ENCODE measurements at places on chromosomes 6 and 20.

GRCh38 chr6:151136141-151136755 lies 103.5 kb upstream of the AKAP12 start:
- DNase-seq: no peak

DNA sequence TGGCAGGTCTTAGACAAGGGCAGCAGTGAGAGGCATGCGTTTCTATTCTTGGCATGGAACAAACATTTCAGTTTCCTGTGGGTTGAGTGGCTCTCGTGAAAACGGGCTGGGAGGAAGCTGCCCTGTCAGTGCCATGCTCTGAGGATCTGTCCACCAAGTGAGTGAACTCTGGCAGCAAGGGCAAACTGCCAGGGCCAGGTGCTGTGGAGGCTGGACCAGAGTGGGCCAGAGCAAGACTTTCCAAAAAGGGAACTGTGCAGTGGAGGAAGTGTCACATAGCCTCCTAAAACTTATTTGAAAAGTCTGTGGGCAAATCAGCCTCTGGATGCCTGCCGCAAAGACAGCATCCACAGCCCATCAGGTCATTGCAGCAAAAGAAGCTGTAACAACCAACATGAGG lies 44.2 kb upstream of the TAB2 start:
- no peak for DNase-seq

- DNase-seq: no peak
Measured at GRCh38 chr6:38935051-38935450, 113.5 kb upstream of the GLP1R start.

DNA sequence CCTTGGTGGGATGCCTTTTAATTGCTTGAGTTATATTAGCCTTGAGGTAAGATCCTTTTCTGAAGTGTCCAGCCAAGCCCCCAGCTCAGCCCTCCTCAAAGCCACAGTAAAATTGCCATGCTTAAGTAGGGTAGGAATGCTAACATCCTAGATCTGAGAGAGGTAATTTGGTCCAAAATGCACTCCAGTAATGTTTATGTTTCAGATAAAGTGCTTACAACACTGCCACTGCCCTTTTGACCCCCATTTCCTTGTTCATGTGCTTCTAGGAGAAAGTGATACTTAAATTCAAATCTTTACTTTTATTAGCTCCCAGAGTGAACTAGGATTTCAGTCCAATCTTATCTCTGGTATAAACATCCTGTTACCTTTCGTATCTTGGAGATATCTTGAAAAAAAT lies 318.0 kb downstream of the BMP2 start:
- no peak for DNase-seq

DNA sequence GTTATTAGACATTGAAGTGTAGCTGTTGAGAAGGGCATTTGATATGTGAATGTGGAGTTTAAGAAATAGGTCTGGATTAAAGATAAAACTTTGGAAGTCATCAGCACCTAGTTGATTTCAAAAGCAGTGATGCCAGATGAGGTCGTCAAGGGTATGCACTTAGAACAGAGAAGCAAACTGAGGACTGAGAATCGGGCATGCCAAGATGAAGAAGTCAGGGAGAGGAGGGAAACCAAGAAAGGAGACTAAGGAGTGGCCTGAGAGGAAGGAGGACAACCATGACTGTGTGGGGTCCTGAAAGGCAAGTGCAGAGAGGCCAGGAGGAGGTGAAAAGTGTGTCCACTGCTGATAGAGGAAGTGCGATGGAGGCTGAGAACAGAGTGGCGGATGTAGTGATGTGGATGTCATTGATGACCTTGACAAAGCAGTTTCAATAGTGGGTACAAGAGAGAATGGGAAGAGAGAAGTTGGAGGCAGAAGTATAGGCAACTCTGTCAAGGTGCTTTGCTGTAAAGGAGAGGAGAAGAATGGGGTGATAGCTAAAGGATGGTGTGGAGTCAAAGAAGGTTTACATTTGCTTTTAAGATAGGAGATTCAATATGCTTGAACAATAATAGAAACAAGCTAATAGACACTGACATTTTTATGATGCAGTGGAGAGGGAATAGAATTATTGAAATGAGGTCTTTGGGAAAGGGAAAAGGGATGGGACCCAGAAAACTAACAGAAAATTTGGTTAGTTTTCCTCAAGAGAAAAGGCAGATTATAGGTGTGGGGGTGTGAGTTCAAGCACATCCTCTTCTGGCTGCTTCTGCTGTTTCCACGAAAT lies 139.7 kb upstream of the TMEM170B start:
- DNase-seq: no peak

DNA sequence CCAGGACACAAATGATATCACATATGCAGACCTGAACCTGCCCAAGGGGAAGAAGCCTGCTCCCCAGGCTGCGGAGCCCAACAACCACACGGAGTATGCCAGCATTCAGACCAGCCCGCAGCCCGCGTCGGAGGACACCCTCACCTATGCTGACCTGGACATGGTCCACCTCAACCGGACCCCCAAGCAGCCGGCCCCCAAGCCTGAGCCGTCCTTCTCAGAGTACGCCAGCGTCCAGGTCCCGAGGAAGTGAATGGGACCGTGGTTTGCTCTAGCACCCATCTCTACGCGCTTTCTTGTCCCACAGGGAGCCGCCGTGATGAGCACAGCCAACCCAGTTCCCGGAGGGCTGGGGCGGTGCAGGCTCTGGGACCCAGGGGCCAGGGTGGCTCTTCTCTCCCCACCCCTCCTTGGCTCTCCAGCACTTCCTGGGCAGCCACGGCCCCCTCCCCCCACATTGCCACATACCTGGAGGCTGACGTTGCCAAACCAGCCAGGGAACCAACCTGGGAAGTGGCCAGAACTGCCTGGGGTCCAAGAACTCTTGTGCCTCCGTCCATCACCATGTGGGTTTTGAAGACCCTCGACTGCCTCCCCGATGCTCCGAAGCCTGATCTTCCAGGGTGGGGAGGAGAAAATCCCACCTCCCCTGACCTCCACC lies 42.2 kb downstream of the SIRPA start:
- no peak for DNase-seq

- no peak for DNase-seq
Measured at GRCh38 chr6:29676981-29677601, 3.9 kb downstream of the ZFP57 start.

DNA sequence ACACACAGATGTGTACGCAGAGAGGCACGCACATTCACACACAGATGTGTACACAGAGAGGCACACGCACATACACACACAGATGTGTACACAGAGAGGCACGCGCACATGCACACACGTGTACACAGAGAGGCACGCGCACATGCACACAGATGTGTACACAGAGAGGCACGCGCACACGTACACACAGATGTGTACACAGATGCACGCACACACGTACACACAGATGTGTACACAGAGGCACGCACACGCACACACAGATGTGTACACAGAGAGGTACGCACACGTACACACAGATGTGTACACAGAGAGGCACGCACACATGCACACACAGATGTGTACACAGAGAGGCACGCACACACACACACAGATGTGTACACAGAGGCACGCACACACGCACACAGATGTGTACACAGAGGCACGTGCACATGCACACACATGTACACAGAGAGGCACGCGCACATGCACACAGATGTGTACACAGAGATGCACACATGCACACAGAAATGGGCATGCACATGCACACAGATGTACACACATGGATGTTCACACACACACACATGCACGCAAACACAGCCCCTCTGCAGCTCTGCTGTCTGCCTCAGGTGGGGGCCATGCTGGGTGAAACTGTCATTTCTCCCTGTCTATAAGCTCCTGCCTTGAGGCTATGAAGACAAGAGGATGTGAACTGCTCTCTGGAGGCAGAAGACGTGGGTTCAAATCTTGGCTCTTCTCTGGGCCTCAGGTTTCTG lies 14.3 kb upstream of the MYT1 start:
- DNase-seq: no peak

- no peak for DNase-seq
Measured at GRCh38 chr6:41271901-41272395, 14.5 kb downstream of the TREM1 start.

DNA sequence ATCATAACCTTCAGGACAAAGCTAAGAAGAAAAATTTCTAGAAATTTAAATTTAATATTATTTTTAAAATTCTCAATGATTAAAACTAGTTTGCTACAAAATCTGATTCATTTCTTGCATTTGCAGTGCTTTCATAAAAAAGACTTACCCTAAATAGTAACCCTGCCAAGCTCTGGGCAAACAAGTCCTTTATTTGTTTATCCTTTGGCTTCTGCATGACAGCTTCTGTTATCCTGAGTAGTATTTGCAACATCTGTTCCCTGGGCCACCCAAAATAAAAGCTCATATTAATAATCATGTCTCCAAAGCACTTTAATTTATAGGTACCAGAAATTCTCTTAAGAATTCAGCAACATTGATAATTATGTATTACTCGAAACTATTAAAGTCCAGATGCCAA lies 101.3 kb downstream of the RALGAPA2 start:
- DNase-seq: no peak

GRCh38 chr6:100461278-100461916 lies 3.3 kb downstream of the SIM1 start:
- no peak for DNase-seq

- DNase-seq: no peak
Measured at GRCh38 chr6:166050559-166050958, 117.1 kb downstream of the TBXT start.

- no peak for DNase-seq
Measured at GRCh38 chr20:33789109-33789857, 21.9 kb upstream of the CHMP4B start.

- DNase-seq: no peak
Measured at GRCh38 chr6:41021832-41022231, 17.2 kb downstream of the UNC5CL start.

DNA sequence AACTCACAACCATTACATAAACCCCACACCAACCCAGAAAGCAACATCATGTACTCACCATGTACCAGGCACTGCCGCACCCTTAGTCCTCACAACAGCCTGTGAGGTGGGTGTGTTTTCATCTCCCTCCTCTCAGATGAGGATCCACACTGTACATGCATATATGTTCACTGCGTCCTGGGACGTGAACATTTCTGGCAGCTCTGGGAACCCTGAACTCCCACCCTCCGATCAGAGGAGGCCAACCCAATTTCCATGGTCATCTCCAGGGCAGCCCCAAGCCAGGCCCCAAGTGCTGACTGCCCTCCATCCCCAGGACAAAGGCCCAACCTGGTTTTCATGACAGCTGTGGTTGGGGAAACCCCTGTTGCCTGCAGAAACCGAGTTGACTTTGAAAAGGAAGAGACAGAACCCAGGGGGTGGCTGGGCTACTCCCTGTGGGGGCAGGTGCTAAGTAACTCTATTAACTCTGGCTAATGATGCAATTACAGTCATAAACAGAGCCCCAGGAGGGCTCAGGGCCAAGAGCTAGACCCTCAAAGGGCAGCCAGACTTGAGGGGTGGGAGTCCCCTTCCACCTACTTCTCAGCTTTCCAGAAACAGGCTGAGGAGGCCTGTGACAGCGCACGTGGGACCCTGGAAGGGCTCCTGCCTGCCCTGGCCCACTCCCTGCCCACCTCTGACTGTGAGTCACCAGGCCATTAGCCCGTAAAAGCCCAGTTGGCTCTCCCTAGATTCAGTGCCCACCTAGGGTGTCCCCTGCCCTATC lies 2.6 kb downstream of the TFEB start:
- DNase-seq: peak; percentile 62
